ENCODE measurements at places on chromosomes 12 and 14.

DNA sequence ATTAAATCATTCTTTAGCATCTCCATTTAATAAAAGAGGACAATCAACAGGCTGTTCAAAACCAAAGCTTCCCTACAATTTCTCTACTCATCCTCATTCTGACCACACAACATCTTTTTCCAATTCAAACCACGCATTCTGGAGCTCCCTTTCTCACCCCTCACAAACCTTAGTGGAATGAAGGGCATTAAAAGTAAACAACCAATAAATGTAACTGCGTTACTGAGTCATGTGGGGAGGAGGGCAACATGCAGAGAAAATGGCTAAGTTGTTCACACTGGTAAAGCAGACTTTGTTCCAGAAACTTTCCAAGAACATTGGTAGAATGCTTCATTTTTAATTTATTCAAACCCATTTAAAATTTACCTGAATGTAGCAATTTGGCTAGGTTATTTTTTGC, 19.6 kb downstream of the SOX5 start:
- DNase-seq, result no peak

DNA sequence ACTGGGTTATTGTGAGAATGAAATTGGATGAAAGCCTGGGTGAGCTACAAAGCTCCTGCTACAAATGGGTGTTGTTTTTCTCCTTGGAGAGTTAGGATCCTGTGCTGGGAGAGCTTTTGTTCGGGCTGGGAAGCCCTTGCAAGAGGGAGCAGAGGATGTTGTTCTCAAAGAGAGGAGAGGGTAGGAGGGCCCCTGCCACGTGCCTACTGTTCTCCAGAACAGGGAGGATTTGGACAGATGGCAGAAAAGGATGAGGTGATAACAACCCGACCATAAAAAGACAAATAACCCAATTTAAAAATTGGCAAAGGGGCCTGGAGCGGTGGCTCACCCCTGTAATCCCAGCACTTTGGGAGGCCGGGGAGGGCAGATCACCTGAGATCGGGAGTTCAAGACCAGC, 68.8 kb downstream of the GALNT16 start:
- DNase-seq, result no peak

DNA sequence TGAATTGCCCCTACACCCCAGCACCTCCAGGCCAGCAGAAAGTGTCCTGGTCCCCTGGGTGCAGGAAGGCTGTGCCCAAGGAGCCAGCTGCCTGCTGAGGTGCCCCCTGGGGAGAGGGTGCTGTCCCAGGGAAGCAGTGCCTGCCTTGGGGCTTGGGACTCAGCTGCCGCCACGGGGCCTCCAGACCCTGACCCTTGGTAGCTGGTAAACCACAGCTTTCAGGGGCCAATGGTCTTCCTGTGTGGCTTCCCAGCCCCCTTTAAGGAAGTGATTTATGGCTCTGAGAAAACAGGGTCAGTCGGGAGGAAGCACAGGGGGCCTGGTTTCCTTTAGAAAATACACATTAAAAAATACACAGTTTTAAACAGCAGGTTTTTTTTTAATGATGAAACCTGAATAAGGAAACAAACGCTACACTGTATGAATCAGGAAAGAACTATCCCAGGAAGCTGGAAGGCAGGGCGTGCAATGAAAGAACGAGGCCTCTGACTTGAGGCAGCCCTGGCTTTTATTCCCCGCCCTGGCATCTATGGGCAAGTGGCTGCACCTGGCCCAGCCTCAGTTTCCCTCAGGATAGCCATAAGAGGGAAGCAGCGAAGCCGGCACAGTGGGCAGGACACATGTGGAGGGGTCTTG, 40.6 kb upstream of the EML1 start:
- DNase-seq, result peak; percentile 70

DNA sequence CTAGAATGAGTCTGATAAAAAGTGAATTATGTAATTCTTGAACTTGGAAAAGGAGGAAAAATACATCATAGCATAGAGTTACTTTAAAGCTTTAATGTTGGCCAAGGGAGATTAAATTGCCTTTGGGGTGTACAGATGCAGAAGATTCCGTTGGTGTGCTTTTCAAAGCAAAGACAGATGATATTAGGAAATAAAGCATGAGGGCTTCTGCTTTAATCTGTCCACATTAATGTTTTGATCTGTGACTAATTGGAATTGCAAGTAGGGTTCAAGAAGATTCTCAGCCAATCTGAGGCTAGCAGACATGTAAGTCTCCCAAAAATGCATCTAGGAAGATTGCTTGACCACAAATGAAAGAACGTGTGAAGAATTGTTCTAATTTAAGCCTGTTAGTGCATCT, 35.2 kb downstream of the LGR5 start:
- DNase-seq, result no peak

DNA sequence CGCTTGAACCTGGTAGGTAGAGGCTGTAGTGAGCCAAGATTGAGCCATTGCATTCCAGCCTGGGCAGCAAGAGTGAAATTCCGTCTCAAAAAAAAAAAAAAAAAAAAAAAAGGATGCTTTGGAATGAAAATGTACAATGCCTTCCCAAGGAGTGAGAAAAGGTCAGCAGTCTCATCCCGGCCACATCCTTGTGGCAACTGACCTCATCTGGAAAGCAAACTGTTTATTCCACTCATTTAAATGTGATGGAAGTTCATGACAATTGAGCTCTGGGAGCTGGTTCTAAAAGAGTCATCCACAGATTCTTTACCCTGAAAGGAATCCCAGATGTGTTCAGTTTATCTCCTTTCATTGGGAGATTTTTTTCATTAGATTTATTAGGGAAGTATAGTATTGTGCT, 19.4 kb upstream of the LIMA1 start:
- DNase-seq, result peak; percentile 75
